ENCODE measurements at places on chromosomes 4 and X. TPM values are rescaled to one million over a fixed set of nuclear protein-coding genes. Genes with fewer than 3 reads are reported as not detected.
A peak's percentile ranks its signal among the peaks of the same experiment; 100 is the strongest.

Gene FABP2
- total RNA-seq: not detected

Gene NUP62CL
- total RNA-seq: not detected

Gene USP17L15
- not detected for total RNA-seq

Gene MSANTD1
- 0.33 TPM for total RNA-seq

Gene ATP2B3
- under 0.01 TPM for total RNA-seq

Gene C4orf54
- total RNA-seq: 2.1 TPM

- H3K27me3 ChIP-seq: no peaks in the 10 kb centered on the region
- H3K4me1 ChIP-seq: no peaks in the 10 kb centered on the region
- no peak overlapping the region for H3K4me3 ChIP-seq
- no peak for DNase-seq
- H3K36me3 ChIP-seq: no peaks in the 10 kb centered on the region
Measured at GRCh38 chrX:87580862-87581261, 63.3 kb downstream of the KLHL4 start.

DNA sequence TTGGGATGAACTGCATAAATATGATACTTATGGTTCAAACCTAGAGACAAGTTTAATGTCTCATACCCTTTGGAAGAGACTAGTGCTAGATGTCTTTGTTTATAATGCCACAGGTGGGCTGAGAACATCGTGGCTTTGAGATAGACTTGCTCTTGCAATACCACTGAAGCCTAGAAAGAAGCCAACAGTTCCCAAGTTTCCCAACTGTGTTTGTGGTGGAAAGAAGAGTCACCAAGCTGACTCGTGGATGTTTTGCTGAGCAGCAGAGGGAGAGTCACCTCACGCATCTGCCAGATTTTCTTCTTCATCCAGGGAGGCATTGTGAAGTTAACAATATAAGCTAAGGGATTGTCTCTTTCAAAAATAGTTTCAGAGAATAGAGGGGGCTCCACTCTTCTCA is 1076.2 kb downstream of the C4orf33 start:
- DNase-seq: no peak
- no peaks in the 10 kb centered on the region for H3K4me1 ChIP-seq
- H3K36me3 ChIP-seq: no peaks in the 10 kb centered on the region
- H3K4me3 ChIP-seq: no peak overlapping the region
- no peak overlapping the region for H3K27ac ChIP-seq
- H3K27me3 ChIP-seq: no peaks in the 10 kb centered on the region

DNA sequence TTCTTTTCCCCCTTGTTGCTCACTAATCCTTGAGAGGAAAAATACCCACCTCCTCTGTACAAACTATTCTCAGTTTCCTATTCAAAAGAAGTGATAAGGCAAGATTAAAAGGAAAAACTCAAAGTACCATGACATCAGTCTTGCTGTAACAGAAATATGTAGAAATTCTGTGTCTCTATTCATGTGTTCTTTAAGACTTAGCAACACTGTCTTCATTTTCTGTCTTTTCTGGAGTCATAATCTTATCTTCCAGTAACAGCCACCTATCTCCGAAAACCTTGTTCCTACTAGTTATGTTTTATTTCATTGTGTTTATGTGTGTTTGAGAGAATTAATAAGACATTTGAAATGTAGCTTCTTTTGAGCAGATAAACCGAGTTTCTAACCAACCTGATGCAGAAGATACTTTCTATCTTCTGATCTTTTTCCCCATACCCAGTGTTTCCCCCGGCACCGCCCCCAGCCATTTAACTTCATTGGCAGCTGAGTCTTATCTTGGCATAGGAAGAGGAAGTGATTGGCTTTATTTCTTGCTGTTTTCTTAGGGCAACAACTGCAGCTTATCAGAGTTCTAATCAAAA is 8.0 kb downstream of the FAM241A start:
- no peak for DNase-seq
- no peaks in the 10 kb centered on the region for H3K36me3 ChIP-seq
- H3K4me3 ChIP-seq: no peak overlapping the region
- no peaks in the 10 kb centered on the region for H3K27me3 ChIP-seq
- H3K4me1 ChIP-seq: peaks cover 7% of the 10 kb centered on the region

- H3K36me3 ChIP-seq: no peaks in the 10 kb centered on the region
- no peak overlapping the region for H3K27ac ChIP-seq
- H3K4me3 ChIP-seq: no peak overlapping the region
- no peak for DNase-seq
- H3K27me3 ChIP-seq: no peaks in the 10 kb centered on the region
Measured at GRCh38 chr4:99746443-99746842, 70.2 kb upstream of the DAPP1 start.

DNA sequence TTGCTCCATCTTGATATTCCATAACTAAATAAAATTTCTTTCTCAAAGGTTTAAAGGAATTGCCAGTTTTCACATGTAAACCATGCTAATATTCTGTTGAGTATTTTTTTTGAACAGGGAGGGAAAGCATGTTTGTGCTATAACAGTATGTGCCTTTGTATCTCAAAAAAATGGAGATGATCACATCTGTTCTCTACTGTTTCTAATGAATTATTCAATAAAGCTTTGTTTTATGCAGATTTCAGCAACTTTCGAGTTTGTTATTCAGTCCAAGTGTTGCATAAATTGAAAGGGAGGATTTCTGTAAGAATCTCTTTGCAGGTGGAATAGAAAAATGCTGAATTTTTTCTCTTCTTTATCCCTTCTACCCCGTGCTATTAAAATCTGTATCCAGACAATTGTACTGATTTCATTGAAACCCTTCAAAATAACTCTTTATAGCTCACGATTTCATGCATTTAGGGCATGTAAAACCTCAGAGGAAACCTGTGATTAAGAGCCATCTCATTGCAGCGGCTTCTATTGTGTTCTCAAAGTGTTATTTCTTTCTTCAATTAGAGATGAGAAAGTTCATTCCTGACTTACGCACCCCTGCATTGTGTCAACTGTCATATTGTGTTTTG is 42.1 kb downstream of the NEIL3 start:
- H3K27ac ChIP-seq: no peak overlapping the region
- no peaks in the 10 kb centered on the region for H3K36me3 ChIP-seq
- no peaks in the 10 kb centered on the region for H3K27me3 ChIP-seq
- no peak overlapping the region for H3K4me3 ChIP-seq

DNA sequence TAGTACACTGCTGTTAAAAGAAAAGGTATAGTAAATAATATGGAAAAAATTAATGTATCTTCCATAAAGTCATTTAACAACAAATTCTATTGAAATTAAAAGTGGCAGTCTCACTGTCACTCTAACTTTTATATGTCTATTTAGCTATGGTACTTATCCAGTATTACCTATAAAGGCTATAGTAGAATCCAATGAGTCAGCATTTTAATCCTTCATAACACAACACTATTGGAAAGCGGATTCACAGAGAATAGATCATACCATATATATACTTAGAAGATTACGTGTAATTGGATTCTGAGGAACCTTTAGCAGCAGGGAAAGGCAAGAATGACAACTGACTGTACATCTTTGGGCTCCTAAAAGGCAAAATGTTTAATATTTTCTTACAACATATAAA is 1942.6 kb downstream of the PCDH7 start:
- DNase-seq: no peak
- H3K36me3 ChIP-seq: no peaks in the 10 kb centered on the region
- H3K27ac ChIP-seq: no peak overlapping the region
- H3K27me3 ChIP-seq: no peaks in the 10 kb centered on the region

DNA sequence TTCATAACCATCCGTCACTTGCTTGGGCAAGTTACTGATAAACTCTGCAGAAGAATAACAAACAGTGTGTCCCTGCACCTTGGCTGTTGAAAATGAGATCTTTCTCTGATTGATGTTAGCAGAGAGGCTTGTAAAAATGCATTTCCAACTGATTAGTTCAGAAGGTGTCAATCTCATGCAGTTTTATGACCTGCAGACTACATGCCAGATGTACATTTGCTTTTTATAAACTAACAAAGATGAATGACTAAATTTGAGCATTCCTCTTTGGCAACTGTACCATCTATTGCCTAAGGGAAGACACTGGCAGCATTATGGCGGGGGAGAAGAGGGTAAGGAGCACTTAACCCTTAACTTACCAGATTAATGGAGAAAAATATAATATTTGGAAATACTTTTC is 192.8 kb downstream of the DCTD start:
- no peak overlapping the region for H3K4me3 ChIP-seq
- no peaks in the 10 kb centered on the region for H3K27me3 ChIP-seq
- no peaks in the 10 kb centered on the region for H3K36me3 ChIP-seq
- no peaks in the 10 kb centered on the region for H3K4me1 ChIP-seq
- no peak for DNase-seq

DNA sequence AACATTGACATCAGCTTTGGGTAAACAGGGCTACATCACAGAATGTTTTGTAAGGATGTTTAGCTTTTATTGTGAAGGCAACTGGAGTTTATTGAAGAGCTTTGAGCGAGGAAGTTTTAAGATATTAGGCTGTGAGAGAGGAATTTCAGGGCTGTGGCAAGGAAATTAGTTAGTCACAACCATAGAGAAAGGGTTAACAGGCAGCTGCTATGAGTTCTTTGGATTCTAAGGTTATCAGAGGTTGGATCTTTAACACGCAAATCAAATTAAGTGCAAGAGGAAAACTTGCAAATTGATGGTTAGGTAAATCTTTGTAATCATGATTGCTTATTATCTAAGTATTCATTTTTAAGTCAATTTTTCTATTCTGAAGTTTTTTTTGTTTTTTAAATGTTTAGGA is 156.0 kb downstream of the UGT8 start:
- no peak overlapping the region for H3K27ac ChIP-seq
- no peak overlapping the region for H3K4me3 ChIP-seq
- no peak for DNase-seq
- H3K27me3 ChIP-seq: no peaks in the 10 kb centered on the region

DNA sequence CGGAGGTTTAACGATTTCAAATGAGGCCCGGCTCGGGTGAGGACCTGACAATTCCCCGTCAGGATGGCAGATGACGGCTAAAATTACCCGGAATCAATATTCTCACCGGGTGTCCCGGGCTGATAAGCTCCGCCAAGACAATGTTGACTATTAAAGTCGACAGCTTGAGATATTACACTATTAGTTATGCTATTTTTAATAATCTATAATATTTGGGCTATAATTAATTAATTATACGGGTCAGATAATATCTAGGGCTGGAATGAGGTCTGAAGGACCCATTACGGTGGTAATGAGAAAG is 9.4 kb upstream of the NKX1-1 start:
- no peaks in the 10 kb centered on the region for H3K36me3 ChIP-seq
- no peaks in the 10 kb centered on the region for H3K27me3 ChIP-seq
- no peak for DNase-seq
- no peak overlapping the region for H3K4me3 ChIP-seq

DNA sequence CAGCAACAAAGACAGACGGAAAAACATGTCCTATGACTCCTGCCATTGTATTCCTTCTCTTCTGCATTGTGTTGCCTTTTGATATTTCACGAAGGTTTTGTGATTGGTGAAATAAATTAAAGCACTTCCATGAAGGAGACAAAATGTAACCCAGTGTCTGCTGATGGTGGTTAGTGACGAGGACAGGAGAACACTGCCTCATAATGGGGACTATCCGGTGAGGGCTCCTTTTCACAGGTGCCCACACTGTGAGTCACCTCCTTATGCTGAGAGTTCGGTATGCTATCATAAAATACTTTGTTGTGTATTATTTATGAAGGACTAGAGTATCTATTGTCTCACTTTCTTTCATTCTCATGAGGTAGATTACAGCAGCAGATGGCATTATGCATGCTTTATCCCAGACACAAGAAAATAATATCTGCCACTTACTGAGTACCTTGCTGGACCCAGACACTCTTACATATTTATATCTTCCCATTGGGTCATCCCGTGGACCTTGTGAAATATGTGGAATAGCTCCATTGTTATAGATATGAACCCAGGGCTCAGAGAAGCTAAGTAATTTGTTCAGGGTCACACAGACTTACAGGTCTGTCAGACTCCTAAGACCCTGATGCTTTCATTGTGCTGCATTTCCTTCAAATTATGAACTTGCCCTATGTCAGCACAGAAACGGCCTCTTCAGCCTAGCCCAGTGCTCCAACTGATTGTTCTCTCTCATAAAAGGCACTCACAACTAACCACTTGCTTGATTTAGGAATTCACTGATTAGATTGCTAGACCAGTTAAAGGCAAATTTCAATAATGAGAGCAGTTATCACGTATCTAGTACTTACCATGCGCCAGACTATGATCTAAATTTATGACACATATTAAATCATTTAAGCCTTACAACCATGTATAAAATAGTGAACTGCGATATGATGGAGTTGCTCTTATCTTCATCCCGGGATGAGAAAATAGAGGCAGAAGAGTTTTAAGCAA is 31.2 kb downstream of the PLS3 start:
- peak overlapping the region; percentile 53 for H3K27ac ChIP-seq
- H3K4me1 ChIP-seq: peaks cover 4% of the 10 kb centered on the region
- DNase-seq: no peak
- no peaks in the 10 kb centered on the region for H3K36me3 ChIP-seq
- H3K27me3 ChIP-seq: no peaks in the 10 kb centered on the region
- H3K4me3 ChIP-seq: no peak overlapping the region

DNA sequence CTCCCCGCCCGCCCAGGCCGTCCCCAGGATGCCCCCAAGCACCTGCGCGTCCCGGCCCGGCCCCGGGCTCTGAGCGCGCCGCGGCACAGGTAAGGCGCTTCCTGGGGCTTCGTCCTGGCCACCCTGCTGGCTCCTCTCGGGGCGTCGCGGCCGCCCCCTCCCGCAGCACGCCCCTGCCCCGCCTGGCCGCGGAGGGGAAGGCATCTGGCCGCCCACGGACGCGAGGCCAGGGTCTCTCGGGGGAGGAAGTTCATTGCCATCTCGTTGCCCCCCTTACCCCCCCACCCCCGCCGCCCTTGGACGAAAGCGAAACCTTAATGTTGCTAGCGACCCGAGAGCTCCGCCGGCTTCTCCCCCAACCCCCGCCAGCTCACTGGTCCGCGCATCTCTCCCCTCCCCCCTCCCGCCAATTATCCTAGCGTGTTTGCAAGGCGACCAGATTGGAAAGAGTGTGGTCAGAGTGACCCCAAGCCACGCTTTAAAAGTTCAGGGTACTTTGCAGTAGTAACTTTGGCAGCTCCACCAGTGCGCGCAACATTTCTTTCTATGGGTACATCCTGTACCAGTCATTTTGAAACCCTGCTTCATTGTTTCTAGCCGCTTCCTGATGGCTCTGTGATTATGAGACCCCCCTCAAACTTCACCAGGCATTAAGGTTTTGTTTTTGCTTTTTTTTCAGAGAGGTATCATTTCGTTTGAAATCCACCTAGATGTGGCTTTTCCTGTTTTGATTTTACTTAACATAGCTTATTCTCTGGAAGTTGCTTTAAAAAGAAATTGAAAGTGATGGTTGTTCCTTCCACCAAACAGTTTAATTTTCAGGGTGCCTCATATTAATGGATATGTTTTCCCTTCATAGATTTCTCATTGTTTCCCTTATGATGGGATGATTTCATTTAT is 626 bp downstream of the TBC1D1 start:
- peak overlapping the region; percentile 94 for H3K27ac ChIP-seq
- H3K36me3 ChIP-seq: no peaks in the 10 kb centered on the region
- H3K4me3 ChIP-seq: peak overlapping the region; percentile 95
- H3K27me3 ChIP-seq: no peaks in the 10 kb centered on the region

GRCh38 chrX:13452283-13452682 is 117.1 kb upstream of the EGFL6 start:
- H3K27ac ChIP-seq: no peak overlapping the region
- no peak for DNase-seq
- no peaks in the 10 kb centered on the region for H3K27me3 ChIP-seq
- H3K36me3 ChIP-seq: no peaks in the 10 kb centered on the region
- H3K4me1 ChIP-seq: no peaks in the 10 kb centered on the region
